ENCODE measurements at places on chromosomes 6 and 20.

GRCh38 chr6:145247692-145248419, 487.5 kb downstream of the EPM2A start:
- DNase-seq = no peak

GRCh38 chr6:41966214-41966920, 24.8 kb upstream of the CCND3 start:
- no peak for DNase-seq

DNA sequence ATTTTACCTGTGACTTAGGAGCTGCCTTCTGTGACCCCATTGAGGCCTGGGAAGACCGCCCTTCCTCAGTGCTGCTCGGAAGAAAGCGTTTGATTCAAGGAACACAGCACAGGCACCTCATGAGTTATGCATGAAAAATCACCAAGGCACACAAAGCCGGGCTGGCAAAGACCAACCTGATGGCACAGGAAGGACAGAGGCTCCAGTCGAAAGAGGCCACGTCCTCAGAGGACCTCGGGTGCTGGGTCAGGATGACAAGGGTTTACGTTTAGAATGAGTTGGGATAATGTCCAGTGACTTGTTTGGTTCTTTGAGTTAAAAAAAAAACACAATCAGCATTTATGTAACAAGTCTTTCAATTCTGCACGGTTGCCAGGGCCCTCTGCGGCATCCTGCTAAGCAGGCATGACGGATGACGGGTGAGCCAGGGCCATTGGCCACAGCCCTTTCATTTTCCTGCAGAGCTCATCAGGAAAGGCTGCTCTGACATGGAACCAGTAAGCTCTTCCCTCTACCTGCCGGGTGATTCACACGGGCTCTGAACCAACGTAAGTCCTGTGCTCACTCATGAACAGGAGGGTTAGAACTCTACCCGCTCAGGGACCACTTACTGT, 112.8 kb downstream of the DACT2 start:
- no peak for DNase-seq

GRCh38 chr6:53524455-53524815, 20.5 kb downstream of the GCLC start:
- DNase-seq = no peak

DNA sequence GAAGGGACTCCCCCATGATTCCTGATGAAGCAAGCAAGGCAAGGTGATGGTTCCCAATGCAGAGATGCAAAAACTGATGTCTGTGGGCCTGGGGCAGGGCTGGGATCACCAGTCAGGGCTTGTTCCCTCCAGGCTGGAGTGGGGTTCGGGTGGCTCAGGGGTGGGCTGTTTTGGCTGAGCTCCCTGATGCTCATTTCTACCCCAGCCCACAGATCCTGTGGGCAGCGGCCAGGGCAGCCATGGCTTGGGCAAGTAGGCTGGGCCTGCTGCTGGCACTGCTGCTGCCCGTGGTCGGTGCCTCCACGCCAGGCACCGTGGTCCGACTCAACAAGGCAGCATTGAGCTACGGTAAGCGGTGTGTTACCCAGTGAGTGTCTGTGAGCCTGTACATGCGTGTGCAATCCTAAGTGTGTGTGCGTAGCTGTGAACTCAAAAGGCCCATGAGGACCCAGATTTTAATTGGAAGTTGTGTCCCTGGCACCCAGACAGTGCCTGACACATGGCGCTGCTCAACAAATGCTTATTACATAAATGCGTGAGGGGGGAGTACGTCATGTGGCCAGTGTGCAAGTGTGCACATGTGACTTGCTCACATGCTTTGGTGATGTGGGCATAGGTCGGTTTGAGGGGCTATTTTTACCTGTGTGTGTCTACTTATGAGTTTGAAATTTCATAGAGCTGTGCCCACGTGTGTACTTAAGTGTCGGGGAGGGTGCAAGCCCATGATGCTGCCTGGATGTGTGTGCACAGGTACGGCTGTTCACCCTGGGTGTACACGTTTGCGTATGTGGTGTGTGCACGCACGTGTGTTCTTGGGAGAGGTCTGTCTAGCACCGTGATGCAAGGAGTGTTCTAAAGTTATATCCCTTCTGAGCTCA, 1.1 kb downstream of the BPIFB2 start:
- DNase-seq = no peak

DNA sequence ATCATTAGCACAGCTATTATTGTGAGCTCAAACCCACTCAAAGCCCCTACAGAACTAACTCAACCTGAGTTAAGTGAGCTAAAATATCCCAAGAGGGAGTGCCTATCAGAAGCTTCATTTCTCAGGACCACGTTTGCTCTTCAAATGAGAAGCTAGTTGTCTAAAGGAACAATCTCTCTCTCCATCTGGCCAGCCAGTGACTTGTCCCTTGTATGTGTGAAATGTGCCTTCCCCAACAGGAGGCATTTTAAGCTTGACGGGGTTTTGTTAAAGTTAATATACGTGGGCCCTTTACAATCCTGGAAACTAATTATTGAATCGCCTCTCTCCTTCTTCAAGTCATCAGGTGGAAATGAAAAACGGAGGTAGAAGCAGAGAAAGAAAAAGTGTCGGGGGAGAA, 62.0 kb downstream of the TRERF1 start:
- no peak for DNase-seq

DNA sequence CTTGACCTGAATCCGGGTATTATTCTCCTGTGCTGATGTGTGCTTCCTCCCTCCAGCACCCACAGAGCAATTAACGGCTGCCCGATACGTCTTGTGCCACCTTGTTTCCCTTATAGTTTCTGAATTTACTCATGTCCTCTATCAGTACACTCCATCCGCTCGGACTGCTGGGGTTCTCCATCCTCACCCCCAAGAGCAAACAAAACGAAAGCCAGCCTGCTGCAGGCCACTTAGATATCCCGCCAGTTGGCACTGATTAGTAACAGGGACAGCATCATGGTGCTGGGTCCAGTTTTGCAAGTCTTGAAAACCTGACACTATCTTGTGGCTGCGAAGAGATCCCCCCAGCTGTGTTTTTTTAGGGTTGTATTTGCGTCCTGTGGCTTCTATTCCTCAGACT, 71.8 kb downstream of the SSR1 start:
- no peak for DNase-seq

DNA sequence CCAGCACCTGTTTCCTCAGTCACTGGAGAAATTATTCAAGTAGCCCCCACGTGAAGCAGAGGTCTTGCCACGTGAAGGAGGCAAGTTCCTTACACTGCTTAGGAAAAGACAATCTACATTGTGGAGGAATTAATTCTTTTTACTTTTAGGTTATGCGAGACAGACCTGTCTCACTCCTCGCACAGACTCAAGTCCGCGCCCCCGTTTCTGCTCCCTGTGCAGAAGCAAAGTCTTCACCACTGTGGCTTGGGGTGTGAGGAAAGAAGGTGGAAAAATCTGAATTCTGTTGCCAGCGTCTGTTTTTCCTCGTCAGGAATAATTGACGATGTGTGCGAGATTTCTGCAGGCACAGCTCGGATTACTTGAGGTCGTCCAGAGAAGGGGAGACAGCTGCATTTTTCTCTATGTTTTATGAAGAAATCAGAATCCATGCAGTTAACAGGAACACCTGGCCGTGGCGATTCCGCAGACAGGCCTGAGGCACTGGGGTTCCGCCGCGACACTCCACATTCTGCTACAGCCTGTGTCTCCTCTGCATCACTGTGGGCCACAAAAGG, 185.1 kb downstream of the SMOC2 start:
- DNase-seq = no peak

- peak; percentile 50 for DNase-seq
Observed at GRCh38 chr6:127267646-127268625, 1.3 kb downstream of the RNF146 start.

DNA sequence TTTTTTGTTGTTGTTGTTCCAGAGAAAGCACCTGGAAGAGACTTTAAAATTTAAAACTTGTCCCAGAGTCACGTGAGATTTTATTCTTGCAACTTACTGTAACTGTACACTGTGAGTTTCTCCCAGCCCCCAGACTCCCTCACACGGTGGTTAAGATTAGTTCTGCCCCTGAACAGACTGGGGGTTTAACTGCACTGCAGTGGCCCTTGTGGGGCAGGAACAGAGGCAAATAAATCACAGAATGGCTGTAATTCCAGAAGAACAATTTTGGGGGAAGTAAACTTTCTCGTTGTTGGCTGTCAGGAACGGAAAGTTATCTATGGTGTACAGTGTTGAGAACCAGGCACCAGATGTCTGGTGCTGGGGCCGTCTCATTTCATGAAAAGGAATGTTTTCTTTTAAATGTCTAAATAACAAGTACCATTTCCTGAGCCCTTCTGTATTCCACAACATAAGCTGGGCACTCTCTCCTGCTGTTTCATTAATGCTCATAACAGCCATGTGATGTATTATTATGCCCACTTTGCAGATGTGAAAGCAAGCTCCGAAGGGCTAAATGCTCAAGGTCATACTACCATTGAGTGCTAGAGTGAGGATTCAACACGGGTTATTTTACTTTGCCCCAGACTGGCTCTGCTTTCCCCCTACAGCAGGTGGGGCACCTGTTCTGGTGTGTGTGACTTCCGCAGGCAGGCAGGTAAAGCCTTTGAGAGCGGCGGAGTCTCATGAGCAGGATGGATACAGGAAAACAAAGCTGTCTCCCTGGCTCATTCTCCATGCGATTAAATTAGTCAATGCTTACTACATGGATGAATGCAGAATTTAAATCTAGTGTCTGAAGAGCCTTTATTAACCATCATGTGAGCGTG, 30.5 kb downstream of the CNKSR3 start:
- DNase-seq = no peak

- peak; percentile 29 for DNase-seq
Observed at GRCh38 chr6:96468681-96469224, 52.9 kb upstream of the UFL1 start.

DNA sequence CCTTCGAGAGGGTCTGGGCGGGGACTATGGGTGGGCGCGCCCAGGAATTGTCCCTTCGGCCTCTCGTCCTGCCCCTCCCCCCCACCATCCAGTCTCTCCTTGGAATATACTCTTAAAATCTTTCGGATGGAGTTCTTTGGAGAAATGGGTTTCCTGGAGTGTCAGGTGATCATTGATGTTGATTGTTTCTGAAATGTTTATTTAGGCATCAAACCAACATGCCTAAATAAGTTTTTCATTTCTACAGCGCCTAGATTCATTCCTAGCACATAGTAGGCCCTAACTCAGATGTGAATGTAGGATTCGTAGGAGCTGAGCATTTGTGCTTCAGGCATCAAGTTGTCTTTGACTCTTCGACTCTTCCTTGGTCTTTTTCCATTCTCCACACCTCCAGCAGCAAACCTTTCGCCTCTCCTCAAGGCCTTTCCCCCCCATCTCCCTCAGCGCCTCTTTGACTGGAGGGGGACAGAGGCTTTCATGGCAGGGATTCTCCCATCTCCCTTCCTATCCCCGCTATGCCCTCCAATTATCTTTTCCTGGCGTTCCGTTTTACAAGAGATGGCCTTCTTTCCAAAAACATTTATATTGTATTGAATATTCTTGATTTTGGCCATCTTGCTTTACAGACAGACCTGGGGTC, 610 bp downstream of the CASP8AP2 start:
- peak; percentile 14 for DNase-seq

GRCh38 chr6:80223743-80224212, 117.3 kb downstream of the BCKDHB start:
- no peak for DNase-seq

- no peak for DNase-seq
Observed at GRCh38 chr20:44596876-44597275, 14.5 kb downstream of the PKIG start.

DNA sequence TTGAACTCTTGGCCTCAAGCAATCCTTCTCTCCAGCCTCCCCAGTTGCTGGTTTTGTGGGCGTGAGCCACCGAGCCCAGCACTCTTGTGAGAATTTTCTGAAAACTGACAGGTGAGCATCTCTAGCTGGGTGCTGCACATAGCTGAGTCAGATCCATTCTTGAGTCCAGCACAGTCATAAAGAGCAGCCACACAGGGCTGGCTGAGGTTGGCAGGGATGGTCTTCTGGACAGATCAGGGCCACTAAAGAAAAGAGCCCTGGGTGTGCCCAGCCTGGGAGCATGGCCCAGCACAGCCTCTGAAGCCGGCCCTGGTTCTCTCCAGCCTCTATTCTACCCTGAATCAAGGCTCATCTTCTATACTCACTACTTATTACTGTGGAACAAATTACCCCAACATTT, 11.5 kb downstream of the DLGAP4 start:
- DNase-seq = no peak

DNA sequence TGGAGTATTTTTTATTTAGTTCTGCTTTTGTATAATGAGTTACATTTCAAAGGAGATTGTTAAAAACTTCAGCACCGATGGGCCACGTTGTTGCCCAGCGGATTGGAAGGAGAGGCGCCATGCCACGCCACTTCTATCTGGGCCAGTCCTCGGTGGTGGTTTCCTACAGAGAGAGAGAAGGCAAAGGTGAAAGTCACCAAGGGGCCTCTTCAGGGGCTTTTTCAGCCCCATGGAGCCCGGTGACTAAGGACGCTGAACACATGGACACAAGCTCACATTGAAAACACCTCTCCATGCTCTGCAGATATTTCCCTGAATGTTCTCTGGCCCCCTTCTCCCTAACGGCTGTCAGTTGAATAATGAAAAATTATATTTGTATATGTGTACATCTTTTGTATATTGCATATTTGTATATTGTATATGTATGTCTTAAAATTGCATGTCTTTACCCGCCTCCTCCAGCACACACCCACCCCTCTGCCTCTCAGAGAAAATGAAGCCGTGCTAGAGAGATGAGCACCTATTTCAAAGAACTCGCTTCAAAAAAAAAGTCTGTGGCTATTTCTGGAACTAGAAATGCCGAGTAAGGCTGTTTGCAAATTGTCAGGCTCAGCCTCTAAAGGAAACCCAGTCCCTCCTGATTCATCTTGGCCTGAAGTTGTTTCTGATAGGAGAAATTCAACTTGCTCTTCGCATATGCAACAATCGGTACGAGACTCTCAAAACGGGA, 91.9 kb upstream of the CDH4 start:
- no peak for DNase-seq

GRCh38 chr6:89066940-89067646, 13.5 kb upstream of the PNRC1 start:
- DNase-seq = no peak

GRCh38 chr6:22049002-22049401, 247.8 kb downstream of the PRL start:
- no peak for DNase-seq

DNA sequence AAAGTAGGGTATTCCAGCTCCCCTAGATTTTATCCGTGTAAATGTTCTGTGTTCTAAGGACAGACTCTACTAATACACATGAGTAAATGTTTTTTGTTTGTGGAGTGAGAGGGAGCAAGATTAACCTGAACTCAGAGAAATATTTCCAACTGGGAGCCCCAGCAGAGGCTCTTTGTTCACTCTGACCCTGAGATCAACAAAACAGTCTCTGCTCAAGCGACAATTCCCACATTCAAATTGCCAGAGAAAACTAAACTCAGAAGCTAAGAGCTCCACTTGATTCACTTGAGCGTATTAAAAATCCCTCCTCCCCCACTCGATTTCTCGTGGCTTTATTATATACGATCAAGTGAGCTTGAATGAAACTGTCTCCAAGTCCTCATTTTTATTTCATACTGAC, 413.9 kb upstream of the JARID2 start:
- DNase-seq = no peak

DNA sequence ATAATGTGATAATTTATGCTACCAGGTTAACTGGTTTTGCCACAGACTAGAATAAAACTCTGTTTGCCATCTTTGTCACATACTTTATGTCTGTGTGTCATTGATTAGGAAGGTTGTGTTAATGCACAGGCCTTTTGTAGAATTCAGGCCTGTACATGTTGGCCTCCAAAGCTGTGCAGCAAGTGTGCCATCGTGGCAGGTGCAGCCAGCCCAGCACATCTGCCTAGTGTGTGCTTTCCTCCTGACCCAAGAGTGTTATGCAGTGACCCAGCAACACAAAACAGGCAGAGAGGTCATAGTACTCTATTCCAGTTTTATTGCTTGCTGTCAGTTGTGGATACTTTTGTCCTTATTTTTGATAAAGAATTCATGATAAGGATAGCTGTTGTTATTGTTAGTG, 3.7 kb downstream of the MAP3K4 start:
- no peak for DNase-seq

- DNase-seq = no peak
Observed at GRCh38 chr6:47075168-47075567, 33.0 kb upstream of the ADGRF1 start.
